OCI-LY7 (cell line): ENCODE measurements at places on chromosomes 5 and 9.

DNA sequence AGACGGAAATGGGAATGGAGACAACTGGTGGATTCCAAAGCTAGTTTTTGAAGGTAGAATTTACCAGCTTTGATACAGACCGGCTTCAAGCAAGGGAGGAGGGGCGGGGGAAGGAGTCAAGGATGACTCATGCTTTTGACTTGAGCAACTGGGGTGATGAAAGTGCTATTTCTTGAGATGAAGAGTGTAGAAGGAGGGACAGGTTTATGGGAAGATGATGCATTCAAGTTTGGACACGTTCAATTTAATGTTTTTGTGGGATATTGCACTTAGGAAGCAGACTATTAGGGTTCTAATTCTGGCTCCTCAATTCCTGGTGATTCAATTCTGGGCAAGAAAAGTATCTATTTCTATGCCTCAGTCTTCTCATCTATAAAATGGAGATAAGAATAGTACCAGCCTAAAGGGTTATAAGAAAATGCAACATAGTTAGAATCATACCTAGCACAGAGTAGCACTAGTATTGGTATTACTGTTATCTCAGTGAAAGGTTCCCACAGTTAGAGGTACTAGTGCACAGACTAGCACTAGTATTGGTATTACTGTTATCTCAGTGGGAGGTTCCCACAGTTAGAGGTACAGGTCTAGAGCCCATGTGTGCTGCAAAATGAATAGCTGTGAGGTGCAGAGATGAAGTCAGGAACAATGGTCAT lies 4.6 kb downstream of the NIPAL4 start:
- DNase-seq, result no peak

DNA sequence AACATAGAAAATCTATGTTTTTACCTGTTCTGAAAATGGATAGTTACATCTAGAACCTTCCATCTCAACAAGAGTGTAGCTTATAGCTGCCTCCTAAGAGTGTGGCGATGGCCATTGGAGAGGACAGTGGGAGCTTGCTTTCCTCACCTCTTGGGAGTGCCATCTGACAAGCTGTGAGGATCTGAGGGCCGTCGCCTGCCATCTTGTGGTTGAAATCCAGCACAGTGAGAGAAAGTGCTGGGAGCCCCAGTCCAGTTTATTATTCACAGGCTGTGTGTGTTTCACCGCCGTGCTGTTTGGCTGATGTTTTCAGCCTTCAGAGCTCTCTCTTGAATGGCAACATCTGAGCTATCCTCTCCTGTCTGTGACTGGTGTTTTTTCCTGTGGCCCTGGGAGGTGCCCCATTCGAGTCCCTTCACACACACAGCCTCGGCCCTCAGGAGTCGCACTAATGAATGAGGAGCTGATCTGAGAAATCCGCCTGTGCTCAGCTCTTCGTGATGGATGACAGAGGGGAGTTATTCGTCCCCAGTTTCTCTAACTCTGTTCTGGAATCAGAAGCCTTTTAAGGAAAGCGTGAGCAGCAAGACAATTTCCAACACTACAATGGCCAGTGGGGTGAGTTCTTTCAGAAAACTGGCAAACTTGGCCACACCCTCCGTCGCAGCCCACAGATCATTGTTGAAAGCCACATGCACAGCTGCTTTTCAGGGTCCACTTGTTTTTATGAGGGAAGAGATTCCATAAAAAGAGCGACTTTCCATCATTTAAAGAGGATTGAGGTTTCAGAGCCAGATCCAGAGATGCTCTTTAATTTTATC lies 170.3 kb downstream of the PDZD2 start:
- DNase-seq, result peak; percentile 54

- DNase-seq, result no peak
These were observed 330.0 kb downstream of the PRR16 start for GRCh38 chr5:120794121-120794520.

GRCh38 chr9:19895006-19895405 lies 106.2 kb upstream of the SLC24A2 start:
- DNase-seq, result no peak

DNA sequence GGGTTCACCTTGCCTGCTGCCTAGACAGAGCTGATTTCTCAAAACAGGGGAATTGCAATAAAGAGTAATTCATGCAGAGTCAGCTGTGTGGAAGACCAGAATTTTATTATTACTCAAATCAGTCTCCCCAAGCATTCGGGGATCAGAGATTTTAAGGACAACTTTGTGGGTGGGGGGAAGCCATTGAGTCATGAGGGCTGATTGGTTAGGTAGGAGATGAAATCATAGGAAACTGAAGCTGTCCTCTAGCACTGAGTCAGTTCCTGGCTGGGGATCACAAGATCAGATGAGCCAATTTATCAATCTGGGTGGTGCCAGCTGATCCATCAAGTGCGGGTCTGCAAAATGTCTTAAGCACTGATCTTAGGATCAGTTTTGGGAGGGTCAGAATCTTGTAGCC lies 159.1 kb upstream of the MAP1B start:
- no peak for DNase-seq
